Fibroblast of skin of right quadriceps (primary cell): ENCODE measurements at places on chromosomes 12 and 14.

GRCh38 chr12:90062799-90063198 is 354.2 kb upstream of the ATP2B1 start:
- no peak for DNase-seq

- DNase-seq: no peak
Observed at GRCh38 chr14:103879570-103880347, 32.4 kb upstream of the PPP1R13B start.

DNA sequence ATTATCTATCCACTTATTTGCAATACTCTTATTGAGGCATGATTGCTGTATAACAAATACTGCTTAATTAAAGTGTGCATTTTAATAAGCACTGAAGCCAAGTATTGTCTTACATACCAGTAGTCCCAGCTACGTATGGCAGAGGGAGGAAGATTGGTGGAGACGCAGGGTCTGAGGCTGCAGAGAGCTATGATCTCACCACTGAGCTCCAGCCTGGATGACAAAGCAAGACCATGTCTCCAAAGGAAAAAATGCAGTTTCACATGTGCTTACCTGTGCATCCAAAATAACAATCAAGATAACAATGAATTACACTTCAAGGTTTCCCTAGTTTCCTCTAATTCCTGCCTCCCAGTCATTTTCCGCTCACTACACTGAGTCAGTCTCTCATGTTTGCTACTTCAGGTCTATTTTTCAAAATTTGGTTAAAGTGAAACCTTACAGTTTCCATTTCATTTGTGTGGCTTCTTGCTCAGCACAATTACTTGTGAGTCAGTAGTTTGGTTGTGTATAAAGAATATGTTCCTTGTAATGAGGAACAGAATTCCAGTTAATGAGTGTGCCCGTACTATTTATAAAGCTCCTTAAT is 1250.1 kb downstream of the TMEM121 start:
- DNase-seq: no peak

- peak; percentile 56 for DNase-seq
Observed at GRCh38 chr14:79544698-79545070, 666.6 kb downstream of the DIO2 start.

DNA sequence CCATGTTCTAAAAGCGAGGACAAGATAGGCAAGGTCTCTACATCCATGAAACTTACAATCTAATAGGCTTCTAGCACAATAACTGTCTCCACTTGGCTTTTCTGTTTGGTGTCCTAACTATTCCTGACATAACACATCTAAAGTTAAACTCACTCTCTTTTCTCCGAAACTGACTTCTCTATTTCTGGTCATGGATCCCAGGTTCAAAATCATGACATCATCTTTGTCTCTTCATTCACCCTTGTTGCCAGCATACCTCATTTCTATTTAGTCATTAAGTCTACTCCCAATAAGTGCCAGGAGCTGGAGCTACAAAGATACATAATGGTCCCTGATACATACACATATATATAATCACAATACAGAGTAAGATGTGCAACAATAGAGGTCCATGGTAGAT is 53.9 kb upstream of the CEP83 start:
- DNase-seq: no peak

GRCh38 chr12:2251526-2252209 is 198.9 kb downstream of the CACNA1C start:
- peak; percentile 77 for DNase-seq

GRCh38 chr14:21734457-21735074 is 60.9 kb upstream of the OR4E1 start:
- DNase-seq: peak; percentile 13

DNA sequence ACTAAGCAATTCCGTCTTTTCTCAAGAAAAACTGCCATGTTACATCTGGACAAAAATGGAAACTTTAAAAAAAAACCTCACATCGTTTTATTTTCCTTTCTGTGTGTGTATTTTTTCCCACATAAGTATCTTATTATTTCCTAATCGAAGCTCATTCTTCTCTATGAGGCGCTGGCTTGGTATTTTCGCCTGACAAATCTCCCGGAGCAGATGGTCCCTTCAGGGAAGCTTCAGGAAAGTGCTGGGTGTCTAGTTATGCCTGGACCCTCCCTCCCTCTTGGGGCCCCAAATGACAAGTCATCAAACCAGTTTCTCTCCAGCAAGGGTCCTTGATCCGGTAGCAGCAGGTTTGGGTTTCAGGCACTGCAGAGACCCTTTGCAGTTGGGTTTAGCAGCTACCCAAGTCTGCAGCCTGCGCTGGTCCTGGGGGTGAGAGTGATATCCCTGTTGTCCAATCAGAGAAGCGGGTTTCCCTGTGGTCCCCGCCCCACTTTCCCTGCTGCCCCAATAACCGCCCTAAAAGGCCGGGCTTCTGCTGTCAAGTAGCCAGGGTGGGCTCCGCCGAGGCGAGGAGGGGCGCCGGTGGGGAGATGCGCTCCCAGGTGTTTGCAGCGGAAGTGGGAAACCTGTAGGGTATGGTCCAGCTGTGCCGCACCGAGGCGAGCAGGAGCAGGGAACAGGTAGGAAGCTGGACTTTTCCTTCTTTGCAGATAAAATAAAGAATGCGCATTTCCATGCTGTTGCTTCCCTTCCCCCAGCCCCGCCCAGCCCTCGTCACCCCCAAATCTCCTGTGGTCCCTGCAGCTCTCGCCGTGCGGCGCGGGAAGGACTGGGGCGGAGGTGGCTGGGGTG is at the start of gene CNTN1:
CNTN1 (plus strand) TSS at position 527 of the 852 bp plus-strand sequence.
- DNase-seq: peak; percentile 50

DNA sequence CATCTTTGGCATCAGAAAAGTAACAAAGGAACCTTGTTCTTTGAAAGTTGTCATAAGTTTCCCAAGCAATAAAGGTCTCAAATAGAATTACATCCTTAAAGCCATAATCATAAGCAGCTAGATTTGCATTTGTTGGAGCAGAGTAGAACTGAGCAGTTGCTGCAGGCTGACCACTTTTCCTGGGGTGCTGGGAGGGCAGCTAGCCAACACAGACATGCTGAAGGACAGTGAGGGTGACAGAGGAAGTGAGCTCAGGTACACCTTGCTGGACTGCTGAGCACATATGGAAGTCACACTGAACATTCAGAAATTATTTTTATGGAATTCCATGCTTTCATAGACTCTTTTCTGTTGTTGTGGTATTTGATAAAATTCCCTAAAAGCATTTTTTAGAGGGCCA is 66.2 kb downstream of the MARK3 start:
- no peak for DNase-seq

DNA sequence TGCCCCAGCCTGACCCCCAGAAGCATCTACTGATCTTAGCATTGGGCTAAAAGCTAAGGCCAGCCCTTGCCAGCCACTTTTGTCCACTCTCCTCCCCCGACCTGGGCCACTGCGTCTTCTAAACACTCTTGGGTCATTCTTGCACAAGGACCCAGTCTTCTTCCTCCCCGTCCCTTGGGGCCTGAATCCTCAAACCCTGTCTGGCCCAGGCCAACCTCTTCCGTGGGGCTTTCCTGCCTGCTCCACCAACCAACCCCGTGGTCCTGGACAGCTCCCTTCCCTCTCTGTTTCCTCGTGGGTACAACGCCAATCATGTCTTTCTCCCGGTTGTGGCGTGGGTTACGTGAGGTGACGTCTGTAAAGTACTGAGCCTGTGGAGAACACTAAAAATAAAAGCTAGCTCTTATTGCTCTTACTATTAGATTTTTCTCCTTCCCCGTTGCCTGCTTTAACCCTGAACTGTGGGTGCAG is 21.5 kb downstream of the FAM222A start:
- DNase-seq: no peak

- no peak for DNase-seq
Observed at GRCh38 chr12:109014984-109015765, 5.7 kb downstream of the SVOP start.

DNA sequence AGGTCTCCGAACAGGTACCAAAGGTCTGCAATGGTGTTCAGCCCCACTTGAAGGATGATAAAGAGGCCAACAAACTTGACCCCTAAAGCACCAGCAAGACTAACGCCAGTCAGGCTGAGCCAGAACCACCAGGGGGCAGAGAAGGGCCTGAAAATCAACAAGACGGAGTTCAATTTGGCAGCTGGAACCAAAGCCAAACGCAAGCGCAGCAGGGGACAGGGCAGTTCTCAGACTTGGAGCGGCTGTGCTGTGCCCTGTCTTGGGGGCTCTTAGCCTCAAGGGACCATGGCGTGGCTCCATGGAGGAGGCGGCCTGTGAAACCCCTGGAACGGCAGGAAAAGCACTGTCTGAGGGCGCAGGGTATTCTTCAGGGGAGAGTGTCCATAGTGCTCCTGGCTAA is 19.6 kb downstream of the POMT2 start:
- peak; percentile 68 for DNase-seq

DNA sequence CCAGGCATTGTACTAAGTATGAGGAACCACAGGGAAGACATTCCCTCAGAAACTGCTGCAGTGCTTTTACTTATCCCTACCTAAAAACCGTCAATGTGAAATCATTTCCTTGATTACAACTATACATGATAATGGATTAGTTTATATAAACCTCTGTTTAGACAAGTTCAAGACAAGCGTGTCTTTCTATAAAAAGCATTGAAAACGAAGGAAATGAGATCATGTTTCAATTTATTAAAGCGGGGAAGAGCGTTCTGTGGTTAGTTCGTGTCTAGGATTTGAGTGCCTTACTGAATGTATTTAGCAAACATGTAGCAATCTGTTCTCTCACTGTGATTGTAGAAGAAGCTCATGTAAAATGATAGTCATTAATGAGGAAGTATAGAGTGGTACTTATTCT is 37.5 kb downstream of the GALC start:
- peak; percentile 34 for DNase-seq

- peak; percentile 23 for DNase-seq
Observed at GRCh38 chr12:58765076-58765475, 155.2 kb downstream of the LRIG3 start.

GRCh38 chr14:49975276-49975675 is 82.4 kb downstream of the ARF6 start:
- DNase-seq: peak; percentile 95

DNA sequence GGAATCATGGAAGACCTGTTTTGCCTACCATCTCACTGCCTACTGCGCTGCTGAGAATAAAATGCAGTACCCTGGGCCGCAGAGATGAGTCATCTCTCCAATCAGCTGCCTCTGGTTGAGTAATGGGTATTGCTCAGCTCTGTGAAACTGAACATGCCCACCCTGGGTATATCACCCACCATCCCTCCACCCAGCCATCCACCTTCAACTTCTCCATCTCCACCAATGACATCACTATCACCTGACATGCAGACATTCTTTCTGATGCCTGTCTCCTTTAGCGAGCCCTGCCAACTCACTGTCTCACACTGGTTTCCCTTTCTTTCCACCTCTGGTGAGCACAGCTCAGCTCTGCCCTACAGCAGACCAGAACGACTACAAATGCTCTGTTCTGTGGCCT is 33.6 kb downstream of the E2F7 start:
- peak; percentile 19 for DNase-seq

GRCh38 chr12:47111392-47111778 is 31.6 kb upstream of the AMIGO2 start:
- DNase-seq: no peak

GRCh38 chr12:10721651-10722501 is 1.2 kb downstream of the YBX3 start:
- peak; percentile 93 for DNase-seq

GRCh38 chr14:94752591-94753436 is 17.1 kb downstream of the GSC start:
- DNase-seq: no peak

- DNase-seq: no peak
Observed at GRCh38 chr12:50533203-50533584, 28.4 kb downstream of the DIP2B start.

DNA sequence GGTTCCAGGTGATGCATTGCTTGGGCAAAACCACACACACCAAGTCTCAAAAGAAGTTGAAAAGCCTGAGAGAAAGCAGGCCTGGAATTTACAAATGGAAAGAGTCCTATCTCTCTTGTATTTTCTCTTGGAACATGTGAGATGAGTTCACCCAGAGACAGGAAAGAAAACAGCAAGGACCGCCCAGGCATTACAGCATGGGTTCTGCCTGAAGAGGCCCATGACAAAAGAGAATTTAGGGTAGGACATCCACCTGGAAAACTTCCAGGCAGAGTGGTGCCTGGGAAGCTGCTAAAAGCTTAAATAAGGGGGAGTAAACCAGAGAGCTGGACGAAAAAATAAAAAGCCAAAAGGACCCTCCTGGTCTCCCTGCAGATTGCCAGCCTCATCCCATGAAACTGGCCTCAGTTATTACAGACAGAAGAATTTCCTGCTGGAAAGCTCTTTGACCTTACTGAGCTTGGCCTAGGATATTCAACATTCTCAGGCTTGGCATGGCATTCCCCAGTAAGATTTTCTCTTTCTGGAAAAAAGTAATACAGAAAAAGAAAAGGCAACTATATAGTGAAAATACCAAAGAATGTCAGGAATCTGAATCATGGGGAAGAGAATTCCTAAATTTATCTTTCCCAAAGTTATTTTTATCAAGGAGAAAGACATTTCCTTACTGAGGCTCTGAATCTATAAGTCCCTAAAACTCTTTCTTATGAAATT is 121.3 kb upstream of the NUDT4 start:
- DNase-seq: peak; percentile 32

GRCh38 chr14:49303946-49304516 is 282.1 kb downstream of the RPS29 start:
- DNase-seq: peak; percentile 19

DNA sequence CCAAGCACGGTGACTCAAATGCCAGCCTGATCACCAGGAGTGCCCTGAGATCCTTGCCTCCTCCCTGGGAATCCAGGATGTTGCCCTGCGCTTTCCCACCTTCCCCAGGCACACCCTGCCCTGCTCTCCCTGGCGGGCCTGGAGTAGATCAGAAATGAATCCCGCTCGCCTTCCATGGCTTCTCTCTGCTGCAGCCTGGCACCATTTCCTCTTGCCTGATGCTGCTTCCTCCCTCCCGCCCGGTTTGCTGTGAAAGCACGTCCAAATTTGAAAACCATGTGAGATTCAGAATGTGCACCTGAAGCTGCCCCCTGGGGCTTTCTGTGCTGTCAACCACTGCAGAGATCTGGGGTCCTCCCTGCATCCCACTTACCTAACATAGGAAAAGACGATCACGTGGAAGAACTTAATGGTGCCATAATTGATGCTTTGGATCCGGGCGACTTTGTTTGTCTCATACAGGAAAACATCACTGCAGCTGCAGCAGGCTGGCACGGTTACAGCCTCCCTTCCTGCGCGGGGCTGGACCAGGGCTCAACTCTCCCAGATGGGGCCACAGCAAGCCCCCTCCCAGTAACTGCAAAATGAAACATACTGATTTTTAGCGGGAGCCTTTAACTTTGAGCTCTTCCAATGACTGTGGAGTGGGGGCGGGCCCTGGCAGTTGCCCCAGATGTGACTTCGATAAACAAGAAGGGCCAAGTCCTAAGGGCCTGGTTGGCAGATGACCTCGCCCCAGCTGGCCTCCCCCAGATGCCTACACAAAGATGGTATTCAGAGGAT is 24.9 kb upstream of the C12orf76 start:
- peak; percentile 7 for DNase-seq
